ENCODE measurements at places on chromosomes 16 and 17.
A peak's percentile ranks its signal among the peaks of the same experiment; 100 is the strongest.

- no peak for DNase-seq
These were observed 2.9 kb upstream of the ABCA10 start for GRCh38 chr17:69231521-69231920.

GRCh38 chr16:66996324-66996982 is 8.1 kb downstream of the CES4A start:
- peak; percentile 7 for DNase-seq

DNA sequence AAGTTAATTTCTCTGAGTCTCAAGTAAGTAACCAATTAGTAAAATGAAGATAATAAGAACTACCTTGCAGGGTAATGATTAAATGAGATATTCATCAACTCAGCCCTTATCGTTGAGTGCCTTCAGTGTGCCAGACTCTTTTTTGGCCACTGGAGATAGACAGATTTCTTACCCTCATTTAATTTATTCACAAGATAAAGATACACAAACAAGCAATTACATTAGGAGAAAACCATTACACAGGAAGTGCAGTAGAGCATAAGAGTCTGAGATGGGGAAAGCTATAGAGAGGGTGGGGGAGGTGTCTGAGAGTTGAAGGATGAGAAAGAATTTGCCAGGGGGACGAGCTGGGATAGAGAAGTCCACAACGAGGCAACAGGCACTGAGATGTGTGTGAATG is 72.5 kb upstream of the BCAR1 start:
- no peak for DNase-seq

- no peak for DNase-seq
These were observed 12.5 kb downstream of the CDH5 start for GRCh38 chr16:66378741-66379570.

Measured in RCC 7860 (cell line).